ENCODE measurements at places on chromosomes 4 and X.

DNA sequence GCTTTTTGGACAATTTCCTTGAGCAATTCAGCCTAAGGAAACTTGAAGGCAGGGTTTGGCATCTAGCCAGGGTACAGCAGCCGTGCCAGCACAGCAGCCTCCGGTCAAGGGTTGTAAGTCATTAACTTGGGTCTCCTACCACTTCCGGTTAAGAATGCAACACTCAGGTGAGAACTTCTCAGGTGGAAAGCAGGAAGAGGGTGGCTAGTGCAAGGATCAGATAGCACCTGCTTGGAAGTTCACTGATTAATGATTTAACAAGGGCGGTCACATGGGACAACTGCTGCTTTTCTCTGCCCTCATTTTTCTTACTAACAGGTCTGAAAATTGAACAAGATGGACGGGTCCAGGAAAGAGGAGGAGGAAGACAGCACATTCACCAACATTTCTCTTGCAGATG is 30.1 kb upstream of the SCOC start:
- no peak for DNase-seq

GRCh38 chr4:141646969-141647368 is 10.6 kb downstream of the IL15 start:
- DNase-seq: no peak

DNA sequence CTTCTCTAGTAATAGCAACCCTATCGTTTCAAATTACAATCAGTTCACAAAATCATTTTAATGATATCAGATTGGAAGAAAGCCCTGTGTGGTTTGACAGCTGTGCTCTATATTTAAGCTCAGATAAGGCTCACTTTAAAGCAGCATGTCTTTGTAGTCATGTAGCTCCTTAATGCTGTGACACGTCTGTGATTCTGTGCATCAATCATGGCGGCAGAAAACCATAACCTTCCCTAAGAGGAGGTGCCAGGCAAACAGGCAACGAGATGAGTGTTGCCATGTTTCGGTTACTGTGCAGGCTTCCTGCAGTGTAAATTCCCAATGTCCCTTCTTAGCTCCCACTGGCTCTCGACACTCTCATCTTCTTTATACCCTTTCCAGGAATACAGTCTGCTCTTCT is 212.7 kb downstream of the GRID2 start:
- no peak for DNase-seq

DNA sequence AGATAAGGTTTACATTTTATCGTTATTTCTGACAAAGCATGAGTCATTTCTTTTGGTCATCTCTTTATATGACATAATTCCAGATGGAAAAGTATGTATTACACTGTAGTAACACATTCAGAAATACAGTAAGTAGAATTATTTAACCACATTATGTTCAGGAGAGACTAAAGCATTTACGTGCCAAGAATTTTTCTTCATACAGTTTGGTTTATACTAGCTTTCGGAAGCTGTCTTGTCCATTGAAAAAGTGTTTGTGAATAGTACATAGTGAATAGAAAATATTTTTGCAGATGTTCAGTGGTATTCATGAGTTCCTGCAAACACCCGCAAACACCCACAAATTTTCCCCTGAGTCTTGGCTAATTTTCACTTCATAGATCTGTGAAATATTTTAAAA is 1033.0 kb upstream of the INTU start:
- DNase-seq: no peak

DNA sequence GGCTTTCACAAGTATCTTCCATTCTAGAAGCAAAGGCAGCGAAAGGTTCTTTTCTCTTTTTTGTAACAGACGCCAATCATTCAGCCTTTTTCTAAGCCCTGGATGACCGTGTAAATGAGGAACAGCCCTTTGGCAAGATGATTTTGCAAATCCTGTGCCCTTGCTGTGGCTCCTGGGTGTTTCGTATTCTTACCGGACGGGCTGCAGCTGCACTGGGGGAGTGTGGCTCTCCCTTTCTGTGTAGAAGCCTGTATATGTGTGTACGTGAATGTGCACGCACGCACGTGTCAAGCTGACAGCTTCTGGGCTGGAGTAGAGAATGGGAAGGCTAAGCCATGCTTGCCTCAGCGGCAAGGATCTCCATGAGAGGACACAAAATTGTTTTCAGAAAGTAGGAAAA is 8.2 kb downstream of the GRPEL1 start:
- DNase-seq: no peak

GRCh38 chr4:100278567-100278966 is 88.3 kb upstream of the DDIT4L start:
- DNase-seq: no peak

- no peak for DNase-seq
Measured at GRCh38 chrX:67384403-67384802, 159.4 kb upstream of the AR start.

DNA sequence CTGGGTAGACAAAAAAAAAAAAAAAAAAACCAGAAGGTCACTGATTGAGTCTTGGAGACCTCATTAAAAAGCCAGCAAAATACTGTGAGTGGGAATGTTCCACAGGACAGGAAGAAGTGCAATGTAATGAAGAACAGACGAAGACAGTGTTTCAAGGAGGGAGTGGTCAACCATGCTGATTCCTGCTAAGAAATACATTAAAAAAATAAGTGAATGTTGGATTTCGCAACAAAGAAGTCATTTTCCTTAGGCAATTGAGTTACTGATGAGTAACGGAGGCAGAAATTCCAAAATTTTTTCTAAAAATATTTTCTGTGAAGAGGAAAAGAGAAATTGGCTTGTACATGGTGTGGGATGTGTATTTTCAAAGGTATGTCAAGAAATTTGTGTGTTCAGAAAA is 94.3 kb upstream of the FAM47B start:
- DNase-seq: no peak

- DNase-seq: no peak
Measured at GRCh38 chr4:824461-825062, 1.4 kb downstream of the CPLX1 start.

GRCh38 chrX:115892056-115892708 is 278.4 kb upstream of the AGTR2 start:
- DNase-seq: no peak

- DNase-seq: no peak
Measured at GRCh38 chr4:54231768-54232688, 2.9 kb downstream of the PDGFRA start.

DNA sequence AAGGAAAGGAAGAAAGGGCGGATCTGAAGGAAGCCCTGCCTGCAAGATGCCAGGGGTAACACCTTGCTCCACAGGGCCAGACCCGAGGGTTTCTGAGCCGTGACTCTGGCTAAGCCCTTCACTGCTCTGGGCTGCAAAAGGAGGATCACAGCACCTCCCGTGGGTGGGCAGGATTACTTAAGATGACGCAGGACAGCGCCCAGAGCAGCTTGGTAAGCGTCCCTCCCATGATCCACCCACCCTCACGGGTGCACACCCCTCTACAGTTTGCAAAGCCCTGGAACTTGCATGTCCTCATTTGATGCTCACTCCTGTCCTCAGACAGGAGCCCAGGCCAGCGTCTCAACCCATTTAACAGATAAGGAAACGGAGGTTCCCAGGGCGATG is 64.9 kb downstream of the CRMP1 start:
- DNase-seq: no peak

- DNase-seq: no peak
Measured at GRCh38 chrX:9662148-9662547, 103.5 kb downstream of the GPR143 start.

GRCh38 chr4:6175426-6175825 is 24.9 kb downstream of the JAKMIP1 start:
- DNase-seq: no peak

- no peak for DNase-seq
Measured at GRCh38 chrX:23819385-23820234, 36.6 kb downstream of the SAT1 start.

- DNase-seq: no peak
Measured at GRCh38 chr4:92387459-92388069, 83.8 kb downstream of the GRID2 start.

- no peak for DNase-seq
Measured at GRCh38 chr4:180610324-180610723, 1632.9 kb upstream of the TENM3 start.

Measured in T-helper 9 cell (primary cell).